ENCODE measurements at places on chromosomes 5 and 9. TPM values are rescaled to one million over a fixed set of nuclear protein-coding genes. Genes with fewer than 3 reads are reported as not detected.

The FYB1 gene
- total RNA-seq: 9.0 TPM

The RAPGEF6 gene
- total RNA-seq: 66.5 TPM

The LCN10 gene
- not detected for total RNA-seq

The CCDC69 gene
- 21.5 TPM for total RNA-seq

The QRFP gene
- not detected for total RNA-seq

The PTGES gene
- total RNA-seq: 7.5 TPM

The NCBP1 gene
- 50.6 TPM for total RNA-seq

The DMXL1 gene
- total RNA-seq: 91.3 TPM

The SLCO6A1 gene
- not detected for total RNA-seq

All from tongue (tissue), 3 donors.